Caki2 (cell line): ENCODE measurements at places on chromosomes 4 and X. TPM values are rescaled to one million over a fixed set of nuclear protein-coding genes. Genes with fewer than 3 reads are reported as not detected.

DNA sequence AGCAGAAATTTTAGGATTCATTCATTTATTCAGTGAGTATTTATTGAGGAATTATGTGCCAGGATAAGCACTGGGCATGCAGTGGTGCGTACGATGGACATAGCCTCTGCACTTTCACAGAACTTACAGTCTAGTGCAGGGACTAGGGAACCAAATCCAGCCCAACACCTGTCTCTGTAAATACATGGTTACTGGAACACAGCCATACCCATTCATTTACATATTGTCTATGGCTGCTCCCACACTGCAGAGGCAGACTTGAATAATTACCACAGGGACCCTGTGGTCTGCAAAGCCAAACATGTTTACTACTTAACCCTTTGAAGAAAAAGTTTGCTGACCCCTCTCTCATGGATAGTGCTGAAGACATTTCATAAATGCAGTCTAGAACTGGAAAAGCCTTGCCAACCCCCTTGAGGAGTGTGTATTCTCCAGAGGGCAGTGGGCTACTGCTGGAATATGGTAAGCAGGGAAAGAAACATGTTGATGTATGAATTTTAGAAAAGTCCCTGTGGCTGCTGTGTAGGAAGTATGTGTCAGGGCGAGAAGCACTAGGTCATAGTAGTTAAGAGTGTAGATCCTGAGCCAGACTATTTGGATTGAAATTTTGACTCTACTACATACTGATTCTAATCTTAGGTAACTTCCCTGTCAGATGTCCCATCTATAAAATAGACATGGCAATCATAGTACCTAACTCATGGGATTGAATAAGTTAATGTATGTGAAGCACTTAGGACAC is 75.5 kb downstream of the GALNT7 start:
- DNase-seq, result no peak

GYG2 gene
- 3.2 and 3.7 TPM in 2 replicates for total RNA-seq

MAGED4 gene
- 2.3 and 5.7 TPM in 2 replicates for total RNA-seq

DNA sequence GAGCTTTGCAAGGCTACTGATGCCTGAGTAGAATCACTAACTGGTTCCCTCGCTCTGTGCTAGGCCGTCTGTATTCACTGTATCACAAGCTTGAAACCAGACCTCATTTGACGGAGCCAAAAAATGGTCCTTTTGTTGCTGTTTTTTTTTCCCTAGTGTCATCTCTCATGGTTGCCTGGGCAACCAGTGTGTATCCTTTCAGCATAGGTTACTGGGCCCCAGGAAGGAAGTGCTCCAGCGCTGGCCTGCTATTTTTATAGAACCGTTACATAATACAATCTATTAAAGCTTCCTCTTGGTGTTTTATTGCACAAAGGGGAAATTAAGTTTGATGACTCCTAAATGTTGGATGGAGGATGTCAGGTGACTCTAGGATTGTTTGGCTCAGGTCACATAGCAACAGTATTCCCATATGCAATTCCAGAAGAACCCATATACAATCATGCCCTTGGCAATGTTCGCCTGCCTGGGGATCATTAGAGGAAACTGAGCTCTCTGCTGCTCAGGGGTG is 220.4 kb downstream of the SPRY1 start:
- no peak for DNase-seq

- DNase-seq, result no peak
Measured at GRCh38 chrX:45935408-45935807, 609.8 kb downstream of the ZNF674 start.

USP53 gene
- 4.7 and 6.9 TPM in 2 replicates for total RNA-seq

NPNT gene
- 4.4 TPM in 1 of 2 replicates, not detected in the other for total RNA-seq

RTL5 gene
- 0.27 and 0.90 TPM in 2 replicates for total RNA-seq
